Stimulated activated CD8-positive, alpha-beta memory T cell treated with anti-CD3 and anti-CD28 coated beads, Interleukin-7, amount 100 ng/mL, for 1 hour (primary cell): ENCODE measurements at places on chromosomes 12 and 14.

DNA sequence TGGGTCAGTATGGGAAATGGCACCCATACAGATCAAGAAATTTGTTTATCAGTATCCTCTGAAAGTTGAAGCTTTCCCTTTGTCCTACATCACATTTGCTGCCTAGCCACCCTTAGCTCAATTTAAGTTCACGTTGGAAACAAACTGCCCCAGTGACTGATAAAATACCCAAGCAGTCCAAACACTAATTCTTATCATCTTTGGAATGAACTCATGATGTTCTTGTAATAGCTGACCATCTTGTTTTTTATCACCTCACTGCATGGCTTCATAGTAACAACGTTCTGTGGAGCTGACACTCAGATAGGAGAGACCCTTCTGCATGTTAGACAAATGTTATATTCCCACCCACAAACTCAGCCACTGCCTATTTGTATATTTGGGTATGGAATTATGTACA lies 93.4 kb downstream of the GPR135 start:
- DNase-seq = no peak

- DNase-seq = no peak
Measured at GRCh38 chr12:123363390-123363739, 1.3 kb downstream of the SBNO1 start.

- DNase-seq = no peak
Measured at GRCh38 chr12:71703206-71703605, 17.3 kb downstream of the TMEM19 start.

DNA sequence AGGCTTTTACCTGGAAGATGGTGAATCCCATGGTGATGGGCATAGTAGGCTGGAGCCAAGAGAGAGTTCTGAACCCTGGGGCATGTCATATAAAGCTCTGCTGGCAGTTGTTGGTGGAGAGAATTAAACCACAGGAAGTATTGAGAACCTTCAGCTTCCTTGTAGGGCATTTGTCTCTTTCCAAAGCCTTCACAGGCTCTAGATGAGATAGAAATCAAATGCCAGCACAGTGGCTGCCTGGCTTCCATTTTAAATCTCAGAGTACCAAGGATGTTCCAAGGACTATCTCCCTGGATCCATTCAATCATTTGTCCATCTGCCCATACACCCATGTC lies 369.6 kb downstream of the DPF3 start:
- no peak for DNase-seq

GRCh38 chr14:75711105-75711795 lies 50.2 kb downstream of the TTLL5 start:
- no peak for DNase-seq
